ENCODE measurements at places on chromosomes 6 and 20.

DNA sequence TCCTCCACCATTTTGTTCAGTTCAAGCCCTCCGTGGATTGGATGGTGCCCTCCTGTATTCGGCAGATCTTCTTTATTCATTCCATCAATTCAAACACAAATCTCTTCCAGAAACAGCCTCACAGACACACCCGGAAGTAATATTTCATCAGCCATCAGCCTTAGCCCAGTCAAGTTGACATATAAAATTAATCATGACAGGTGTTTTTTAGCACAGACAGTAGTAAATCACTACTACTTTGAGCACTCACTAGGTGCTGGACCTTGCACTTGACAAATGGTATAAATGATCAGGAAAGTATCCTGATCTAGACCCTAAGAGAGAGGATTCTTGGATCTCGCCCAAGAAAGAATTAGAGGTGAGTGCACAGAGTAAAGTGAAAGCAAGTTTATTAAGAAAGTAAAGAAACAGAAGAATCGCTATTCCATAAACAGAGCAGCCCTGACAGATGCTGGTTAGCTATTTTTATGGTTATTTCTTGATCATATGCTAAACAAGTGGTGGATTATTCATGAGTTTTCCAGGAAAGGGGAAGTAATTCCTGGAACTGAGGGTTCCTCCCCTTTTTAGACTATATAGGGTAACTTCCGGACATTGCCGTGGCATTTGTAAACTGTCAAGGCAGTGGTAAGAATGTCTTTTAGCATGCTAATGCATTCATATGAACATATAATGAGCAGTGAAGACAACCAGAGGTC is 194.6 kb upstream of the LAMP5 start:
- no peak for DNase-seq

- DNase-seq: no peak
These were observed 12.1 kb downstream of the SSR1 start for GRCh38 chr6:7300926-7301325.

DNA sequence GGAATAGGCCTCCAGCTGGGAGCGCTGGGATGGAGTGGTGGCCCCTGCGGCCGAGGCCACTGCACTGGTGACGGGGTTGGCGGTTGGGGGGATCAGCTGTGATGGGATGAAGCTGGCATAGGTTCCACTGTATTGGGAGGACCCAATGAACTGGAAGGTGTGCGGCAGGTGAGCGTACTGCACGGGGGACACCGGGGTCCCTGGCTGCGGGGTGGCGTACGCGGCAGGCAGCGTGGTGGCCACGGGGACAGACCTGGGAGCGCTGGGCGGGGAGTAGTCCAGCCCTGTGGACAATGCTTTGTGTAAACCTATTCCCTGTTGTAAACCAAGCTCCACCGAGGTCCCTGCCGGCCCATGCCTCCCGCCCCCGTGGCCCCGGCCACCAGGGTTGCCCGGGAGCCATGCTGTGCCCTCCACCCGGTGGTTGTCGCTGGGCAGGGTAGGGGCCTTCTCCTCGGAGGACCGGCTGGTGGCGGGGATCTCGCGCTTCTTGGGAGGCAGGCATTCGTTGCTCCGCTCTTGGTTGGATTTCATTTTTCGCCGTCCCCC is 89.5 kb downstream of the GMPR start:
- DNase-seq: no peak

DNA sequence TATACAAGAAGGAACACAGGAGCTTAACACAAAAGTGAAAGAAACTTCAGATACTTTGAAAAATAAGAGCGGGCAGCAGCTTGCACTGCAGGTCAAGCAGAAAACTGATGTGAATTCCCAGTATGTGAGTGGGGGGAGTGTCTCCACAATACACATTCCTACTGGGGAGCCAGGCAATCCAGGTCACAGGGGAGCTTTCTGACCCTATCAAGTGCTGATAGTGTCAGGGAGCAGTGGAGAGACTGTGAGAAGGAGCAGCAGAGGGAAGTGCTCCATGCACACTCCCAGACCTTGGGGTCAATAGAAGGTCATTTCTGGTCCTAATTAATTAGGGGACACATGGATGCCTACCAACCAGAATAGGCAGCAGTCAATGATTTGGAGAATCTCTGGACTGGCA is 59.4 kb downstream of the PDSS2 start:
- DNase-seq: no peak

- DNase-seq: peak; percentile 69
These were observed 508 bp downstream of the NOP56 start for GRCh38 chr20:2652724-2653555.

- DNase-seq: no peak
These were observed 259.2 kb downstream of the PRKN start for GRCh38 chr6:162468326-162468725.

- DNase-seq: no peak
These were observed 7.6 kb downstream of the GNAS-AS1 start for GRCh38 chr20:58843128-58843556.

GRCh38 chr20:64162239-64162910 is 1.9 kb upstream of the MYT1 start:
- DNase-seq: no peak

- no peak for DNase-seq
These were observed 19.3 kb downstream of the FGD2 start for GRCh38 chr6:37024656-37025337.

GRCh38 chr20:19045371-19045770 is 167.1 kb upstream of the SLC24A3 start:
- no peak for DNase-seq

DNA sequence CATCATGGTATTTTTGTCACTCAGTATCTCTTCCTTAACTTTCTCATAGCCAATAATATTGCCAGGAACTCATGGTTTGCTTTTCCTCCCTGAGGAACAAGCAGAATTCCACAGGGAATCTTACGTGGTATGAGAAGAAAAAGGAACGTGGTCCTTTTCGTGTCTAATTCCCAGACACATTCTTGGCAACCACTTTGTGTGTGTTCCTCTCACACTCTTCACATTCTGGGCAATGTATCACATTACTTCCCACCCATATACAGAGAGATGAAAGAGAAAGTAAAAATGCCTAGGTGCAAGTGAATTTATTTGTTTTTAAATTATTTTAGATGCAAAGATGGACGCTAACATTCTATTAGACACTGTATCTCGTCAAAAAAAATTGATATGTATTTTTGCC is 102.7 kb downstream of the PTPRK start:
- DNase-seq: no peak

GRCh38 chr6:169042061-169042460 is 211.6 kb downstream of the THBS2 start:
- DNase-seq: no peak

- DNase-seq: no peak
These were observed 33.6 kb downstream of the APCDD1L start for GRCh38 chr20:58481481-58482021.

GRCh38 chr6:70312165-70312745 is 9.4 kb upstream of the COL9A1 start:
- DNase-seq: no peak

GRCh38 chr6:106688177-106688951 is 59.0 kb downstream of the QRSL1 start:
- no peak for DNase-seq

DNA sequence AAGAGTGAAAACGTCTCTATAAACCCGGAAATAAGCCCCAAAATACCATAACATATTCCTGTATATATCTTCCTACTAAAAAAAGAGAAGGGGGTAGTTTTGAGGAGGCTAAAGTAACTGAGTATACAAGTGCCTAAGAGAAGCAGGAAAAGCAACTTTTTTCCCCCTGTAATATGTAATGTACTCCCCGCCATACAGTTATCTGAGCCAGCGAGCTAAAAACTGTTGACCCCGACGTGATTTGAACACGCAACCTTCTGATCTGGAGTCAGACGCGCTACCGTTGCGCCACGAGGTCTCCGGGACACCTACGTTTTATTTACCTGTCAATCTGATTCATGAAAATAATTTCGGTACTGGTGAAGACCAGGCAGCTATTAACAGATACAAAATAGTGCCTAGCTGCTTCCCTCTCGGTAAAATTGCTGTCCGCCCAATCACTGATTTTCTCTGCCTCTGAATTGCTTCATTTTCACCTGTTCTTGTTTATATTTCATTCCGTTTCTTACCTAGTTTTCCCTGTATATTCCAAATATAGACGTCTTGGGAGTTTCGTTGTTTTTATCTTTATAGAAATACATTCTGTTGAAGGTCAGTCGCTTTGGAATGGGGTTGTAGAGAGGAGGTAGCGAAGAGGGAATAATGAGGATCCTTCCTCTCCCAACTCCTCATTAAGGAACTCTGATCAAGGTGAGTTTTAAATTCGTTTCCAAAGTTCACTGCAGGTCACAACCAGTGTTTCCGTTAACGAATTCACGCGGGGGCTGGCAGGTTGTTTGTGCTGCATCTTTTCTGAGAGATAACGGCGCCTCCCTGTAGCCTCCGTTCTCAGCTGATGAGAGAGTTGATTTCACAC is 33.6 kb upstream of the BTN3A2 start:
- peak; percentile 18 for DNase-seq

DNA sequence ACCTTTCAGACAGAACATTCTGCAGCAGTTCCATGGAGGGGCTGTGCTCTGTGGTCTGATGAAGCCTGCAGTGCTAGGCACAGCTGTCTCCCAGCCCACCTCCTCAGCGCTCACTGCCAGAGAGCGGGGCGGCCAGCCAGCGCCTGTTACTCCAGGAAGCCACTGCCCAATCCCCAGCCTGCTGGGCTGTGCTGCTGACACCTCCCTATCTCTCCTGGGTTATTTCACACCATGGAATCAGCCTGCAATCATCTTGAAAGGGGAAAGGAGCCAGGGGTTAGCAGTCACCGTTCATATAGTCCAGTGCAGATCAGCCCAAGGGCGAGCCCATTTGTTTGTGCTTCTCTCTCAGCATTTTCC is 46.3 kb upstream of the NHSL1 start:
- DNase-seq: no peak

DNA sequence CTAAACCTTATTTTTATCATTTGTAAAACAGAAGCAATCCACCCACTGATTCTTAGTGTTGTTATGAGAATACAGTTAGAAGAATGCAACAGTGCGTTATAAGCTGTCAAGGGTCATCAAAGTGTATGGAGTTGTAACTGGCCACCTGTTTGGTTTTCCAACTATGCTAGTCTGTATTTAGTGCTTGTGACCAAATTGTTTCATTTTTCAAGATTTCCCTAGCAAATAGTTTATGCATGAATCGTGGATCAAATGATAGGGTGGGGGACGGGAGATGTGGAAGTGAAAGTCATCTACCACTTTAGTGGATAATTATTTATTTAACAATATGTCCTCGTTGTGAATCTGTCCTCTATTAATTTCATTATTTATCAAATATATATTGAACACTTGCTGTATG is 175.4 kb upstream of the HDDC2 start:
- no peak for DNase-seq
